ENCODE measurements at places on chromosomes 7 and 10.

GRCh38 chr7:31043051-31043471, 9.0 kb upstream of the ADCYAP1R1 start:
- DNase-seq: no peak

DNA sequence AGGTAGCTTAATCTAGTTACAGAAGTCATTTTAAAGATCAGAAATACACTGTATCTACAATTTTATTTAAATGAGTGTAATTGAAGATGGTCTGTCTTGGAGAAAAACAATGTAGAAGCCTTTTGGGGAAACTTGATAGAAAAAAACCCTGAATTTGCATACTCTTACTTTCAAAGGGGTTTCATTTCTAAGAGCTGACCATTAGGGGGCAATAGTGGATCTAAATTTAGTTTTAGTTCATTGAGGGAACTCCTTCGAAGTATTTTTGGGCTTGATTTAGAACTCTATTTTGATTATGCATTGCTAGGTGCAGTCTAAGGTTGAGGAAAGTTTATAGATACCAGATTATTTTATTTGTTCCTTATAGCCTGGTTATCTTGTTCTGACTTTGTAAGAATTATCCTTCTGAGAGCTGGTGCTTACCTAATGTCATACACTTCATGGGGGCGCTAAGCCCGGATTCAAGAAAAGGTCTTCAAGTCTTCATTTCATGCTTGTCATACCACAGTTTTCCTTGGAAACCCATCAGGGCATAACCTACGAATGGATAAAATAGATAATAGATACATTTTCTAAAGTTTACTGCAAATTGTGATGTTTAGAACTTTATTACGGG, 69.1 kb upstream of the MXI1 start:
- peak; percentile 40 for DNase-seq

DNA sequence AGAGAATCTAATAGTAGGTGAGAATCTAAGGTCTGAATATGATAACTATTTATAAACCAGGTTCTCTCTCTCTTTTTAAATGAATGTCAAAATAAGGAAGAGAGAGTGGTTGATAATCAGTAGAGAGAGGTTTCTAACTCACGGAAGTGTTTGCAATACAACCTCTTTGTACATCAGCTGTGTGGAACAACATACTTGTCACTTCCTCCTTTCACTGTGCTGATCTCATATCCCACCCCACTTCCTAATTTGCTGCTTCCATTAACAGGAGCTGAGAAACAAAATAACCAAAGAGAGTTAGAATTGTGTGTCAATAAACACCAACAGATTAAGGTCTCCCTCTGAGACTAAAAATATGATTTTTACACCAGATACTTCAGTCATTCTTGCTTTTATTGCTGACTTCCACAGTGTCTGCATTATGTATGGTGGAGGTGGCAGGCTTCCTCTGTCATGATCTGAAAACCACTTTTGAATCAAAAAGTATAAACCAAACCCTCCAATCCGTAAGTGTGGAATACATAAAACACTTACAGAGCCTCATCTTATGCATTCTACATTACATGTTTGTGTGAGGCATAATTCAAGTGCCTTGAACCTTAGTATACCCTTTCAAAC, 25.0 kb downstream of the CACUL1 start:
- DNase-seq: no peak

DNA sequence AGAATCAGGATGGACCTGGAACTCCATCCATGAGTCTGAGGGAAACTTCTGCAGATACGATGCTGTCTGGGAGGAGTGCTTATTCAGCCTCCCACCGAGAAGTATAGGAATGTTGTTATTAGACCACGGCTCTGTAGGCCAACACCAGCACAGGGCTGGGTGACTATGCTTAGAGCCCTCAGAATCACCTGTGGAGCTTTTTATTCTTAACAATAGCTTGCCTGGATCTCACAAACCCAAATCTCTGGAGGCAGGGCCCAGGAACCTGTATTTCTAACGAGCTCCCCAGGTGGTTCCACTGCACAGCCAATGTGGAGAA, 55.6 kb upstream of the ARID5B start:
- DNase-seq: no peak

GRCh38 chr7:151588982-151589381, 69.3 kb upstream of the RHEB start:
- DNase-seq: no peak

- DNase-seq: no peak
Observed at GRCh38 chr7:21064698-21065648, 278.3 kb upstream of the SP8 start.

GRCh38 chr7:99013266-99014112, 130.4 kb downstream of the SMURF1 start:
- DNase-seq: no peak

DNA sequence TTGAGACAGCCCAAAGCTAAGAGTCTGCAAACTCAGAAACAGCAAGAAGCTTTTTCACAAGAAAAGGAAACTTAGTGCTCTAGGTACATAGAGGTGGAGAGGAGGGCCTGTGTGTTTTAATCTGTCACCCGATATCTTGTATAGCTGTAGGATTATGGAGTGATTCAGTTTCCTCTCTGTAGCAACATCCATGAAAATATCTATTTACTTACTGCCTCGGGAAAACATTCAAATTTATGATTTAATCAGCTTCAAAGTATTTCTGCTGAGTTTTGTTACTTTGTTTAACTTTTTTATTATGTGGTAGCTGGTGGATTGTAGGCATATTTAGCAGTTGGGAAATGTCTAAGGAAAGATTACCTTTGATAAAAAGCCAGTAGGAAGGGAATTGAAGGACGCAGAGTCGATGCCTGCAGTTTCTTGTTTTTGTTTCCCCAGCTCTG, 292.0 kb downstream of the CCDC3 start:
- DNase-seq: no peak

DNA sequence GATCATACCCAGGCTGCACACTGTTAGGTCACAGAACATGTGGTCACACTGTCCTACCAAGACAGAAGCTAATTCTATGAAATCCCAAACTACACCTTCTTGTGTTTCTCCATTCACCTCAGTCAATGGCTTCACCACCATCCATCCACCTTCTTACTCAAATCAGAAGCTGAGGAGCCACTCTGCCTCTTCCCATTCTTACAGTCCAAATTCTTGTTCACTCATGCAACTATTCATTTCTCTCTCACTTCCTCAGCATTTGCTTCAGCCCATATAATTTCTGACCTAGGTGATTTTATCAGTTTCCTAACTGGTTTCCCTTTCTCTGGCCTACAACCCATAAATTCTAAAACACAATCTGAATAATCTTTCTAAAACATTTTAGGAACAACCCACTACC, 229.2 kb downstream of the LRRN3 start:
- DNase-seq: no peak

DNA sequence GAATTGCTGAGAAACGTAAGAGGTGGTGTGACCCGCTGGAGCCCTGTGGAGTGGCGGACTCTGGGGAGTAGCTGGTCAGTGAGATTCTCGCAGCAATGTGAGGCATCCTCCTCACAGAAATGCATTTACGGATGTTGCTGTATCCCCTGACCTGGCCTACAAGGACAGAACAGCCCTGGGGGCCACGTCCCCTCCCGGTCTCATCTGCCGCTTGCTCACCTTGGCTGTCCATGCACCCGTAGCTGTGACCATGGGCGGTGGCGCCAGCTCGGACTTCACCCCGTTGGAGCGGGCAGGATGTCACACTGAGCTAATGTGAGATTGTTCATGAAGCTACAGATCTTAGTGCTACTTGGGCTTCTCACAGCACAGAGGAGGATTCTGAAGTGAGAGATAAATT, 193.8 kb downstream of the EBF3 start:
- DNase-seq: no peak

DNA sequence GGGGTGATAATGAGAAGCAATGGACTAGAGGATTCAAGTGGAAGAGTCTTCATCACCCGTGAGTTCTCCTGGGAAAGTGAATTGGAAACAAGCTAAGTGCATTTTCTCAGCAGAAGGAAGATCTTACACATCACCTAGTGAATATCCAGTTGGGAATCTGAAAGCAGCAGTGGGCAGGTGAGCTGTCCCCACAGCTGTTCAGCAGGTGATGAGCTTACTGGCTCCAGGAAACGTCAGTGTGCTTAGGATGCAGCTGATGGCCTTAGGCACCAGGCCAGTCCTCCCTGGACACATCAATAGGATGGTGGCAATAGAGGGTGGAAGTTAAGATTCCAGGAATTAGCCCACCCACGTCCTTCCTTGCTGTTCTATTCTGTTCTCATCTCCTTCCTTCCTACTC, 66.7 kb downstream of the NOD1 start:
- no peak for DNase-seq

DNA sequence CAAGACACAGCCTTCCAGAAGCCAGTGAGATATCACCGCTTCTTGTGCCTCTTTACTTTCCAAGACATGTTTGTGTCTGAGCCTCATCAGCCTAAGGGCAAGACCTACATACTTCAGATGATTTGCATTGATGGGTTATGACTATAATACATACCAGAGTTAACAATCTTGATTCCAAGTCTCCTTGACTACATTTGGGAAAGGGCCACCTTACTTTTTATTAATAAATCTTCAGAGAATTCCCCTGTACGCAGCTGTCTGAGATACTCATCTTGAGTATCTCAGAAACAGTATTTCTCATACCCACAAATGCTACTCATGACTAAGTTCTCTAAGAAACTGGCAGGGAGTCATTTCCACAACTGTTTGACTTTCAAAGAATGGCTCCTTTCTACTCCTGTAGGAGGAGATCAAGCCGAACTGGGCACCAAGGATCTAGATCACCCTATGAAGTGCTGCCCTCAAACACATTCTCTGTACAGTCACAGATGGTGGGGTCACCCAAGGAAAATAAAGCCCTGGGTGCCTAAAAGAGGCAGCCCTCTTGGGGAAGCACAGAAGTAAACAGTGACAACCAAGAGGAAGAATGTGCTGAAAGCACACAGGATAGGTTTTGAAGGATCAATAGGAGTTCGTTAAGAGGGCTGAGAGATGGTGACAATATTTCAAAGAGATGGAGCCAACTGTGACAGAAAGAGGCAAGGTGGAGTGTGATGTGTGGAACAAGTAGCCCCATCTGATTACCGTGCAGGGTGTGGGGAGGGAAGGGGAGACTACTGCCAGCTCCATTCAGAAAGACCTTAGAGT, 138.9 kb downstream of the JAZF1 start:
- DNase-seq: no peak

- DNase-seq: no peak
Observed at GRCh38 chr7:75823198-75823910, 9.7 kb upstream of the CCL24 start.

DNA sequence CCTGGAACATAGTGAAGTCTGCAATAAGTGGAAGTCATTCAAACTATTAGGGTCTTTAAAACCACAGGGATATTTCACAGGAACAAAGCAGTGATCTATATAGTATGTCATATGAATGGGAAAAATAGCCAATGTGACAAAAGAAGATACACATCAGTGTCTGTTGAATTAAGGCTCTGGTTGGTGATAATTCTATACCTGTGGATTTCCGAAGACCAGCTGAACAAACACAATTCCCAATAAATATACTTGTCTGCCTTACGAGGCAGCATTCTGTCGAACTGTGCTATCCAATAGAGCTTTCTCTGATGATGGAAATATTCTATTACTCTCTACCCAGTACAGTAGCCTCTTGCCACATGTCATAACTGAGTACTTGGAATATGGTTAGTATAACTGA, 55.9 kb upstream of the CAV2 start:
- no peak for DNase-seq

DNA sequence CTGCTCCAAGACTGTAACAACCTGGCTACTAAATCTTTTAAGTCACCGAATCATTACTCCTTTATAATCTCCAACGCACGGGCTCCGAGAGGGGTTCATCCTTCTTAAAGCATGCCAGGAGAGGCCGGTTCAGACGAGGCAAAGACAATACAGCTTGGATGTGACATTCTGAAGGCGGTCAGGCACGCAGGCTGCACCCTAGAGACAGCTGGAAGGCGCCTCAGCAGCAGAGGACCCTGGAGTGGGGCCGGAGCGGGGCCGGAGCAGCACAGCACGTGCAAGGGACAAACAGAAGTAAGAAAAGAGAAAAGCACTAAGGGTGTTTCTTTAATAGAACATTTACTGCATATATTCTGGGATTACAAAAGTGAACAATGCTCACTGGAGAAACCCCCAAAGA, 97.8 kb upstream of the PPP2R2D start:
- DNase-seq: no peak

DNA sequence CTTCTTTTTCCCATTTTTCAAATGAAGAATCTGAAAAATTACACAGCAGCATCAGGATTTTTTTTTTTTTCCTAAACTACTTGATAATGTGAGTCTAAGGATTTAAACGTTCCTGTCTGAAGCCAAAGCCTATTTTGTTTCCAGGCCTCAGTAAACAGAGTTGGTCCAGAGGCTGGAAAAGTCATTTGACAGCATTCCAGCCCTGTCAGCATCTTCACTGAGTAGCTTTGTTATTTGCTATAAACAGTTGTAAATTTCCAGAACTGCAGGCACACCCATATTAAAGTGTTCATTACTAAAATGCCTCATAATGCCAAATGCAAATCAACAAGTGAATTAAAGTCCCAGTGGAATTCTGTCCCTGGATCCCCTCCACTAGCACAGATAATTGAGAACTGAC, 35.5 kb upstream of the KMT2E start:
- DNase-seq: no peak

- no peak for DNase-seq
Observed at GRCh38 chr7:1950452-1951158, 280.5 kb downstream of the ELFN1 start.

GRCh38 chr10:103874730-103875129, 19.4 kb upstream of the SH3PXD2A start:
- no peak for DNase-seq
